ENCODE measurements at places on chromosomes 4 and X.

DNA sequence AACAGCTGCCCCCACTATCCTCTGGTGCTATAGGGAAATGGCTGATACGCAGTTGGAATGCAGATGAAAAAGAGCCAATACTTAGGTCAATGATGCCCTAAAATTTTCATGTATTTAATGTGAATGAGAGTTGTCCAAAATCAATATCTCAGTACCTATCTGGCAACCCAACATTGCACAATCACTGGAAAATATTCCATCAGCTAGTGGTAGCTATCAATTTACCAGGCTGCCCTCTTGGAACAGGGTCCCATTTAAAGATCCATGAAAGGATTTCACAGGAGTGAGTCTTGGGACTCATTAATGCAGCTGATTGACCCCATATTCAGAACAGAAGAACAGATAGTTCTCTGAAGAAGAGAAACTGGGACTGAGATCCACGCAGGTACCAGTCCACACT is 638.9 kb downstream of the SMARCA1 start:
- DNase-seq: no peak

DNA sequence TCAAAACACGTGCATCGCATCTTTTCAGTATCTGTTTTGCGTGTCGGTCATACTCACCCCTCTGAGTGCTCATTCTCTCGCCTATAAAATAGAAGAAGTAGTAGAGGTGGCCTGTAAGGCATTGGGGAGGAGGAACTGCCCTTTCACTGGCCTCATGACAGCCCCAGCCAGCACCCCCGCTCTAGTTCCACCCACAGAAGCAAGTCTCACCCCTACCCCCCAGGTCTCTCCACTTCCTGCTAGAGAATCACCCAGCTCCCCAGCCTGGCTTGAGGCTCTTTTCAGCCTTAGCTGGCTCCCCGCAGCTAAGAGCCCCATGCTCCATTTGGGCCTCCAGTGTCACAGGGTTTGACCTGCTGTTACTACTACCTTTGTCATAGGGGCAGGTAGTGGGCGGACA is 11.8 kb downstream of the HDAC6 start:
- DNase-seq: no peak

DNA sequence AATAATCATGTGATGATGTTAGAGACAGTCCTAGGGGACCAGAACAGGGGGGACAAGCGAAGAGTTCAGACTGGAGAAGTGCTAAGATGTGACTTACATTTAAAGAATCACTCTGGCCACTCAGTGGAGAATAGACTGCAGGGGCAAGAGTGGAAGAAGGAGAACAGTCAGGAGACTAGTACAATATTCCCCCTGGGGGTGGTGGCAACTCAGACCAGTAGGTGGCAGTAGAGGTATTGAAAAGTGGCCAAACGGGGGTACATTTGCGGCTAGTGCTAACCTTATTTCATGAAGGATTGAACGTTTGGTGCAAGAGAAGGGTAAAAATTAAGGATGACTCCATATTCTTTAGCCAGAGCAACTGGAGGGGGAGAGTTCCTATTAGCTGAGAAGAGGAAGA is 2.7 kb upstream of the BMX start:
- DNase-seq: no peak

DNA sequence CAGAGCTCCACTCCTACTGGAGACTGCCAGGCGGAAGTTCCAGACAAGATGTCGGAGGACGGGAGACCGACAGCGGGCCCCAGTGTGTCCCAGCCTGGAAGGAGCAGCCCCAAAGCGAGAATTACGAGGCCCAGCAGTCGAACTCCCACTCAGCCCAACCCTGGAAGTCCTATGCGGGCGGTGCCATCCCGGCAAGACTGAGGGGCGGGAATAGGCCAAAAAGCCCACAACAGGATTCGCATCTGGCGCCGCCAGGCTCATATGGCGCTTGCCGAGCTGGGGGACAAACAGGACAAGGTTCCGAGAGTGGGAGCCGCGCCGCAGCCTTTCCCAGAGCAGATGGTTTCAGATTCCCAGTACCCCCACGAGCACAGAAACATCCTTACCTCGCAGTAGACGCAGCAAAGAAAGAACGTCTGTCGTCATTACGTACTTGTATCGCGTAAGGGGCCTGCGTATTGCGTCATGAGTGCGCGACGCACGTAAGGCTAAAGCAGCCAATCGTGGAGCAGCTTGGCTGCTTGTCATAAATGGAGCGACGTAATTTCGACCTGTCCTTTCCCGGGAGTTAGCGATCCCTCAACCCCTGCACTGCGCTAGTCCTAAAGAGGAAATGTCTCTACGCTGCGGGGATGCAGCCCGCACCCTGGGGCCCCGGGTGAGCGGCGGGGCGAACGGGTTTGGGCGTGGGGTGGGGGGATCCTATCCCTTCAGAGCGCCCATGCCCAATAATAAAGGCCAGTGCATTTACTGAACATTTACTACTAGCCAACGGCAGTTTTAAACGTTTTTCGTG is at the start of the genes LIAS and RPL9:
LIAS (plus strand) TSS at position 552 of the 796 bp plus-strand sequence; CDS start at position 614, 62 bp downstream.
RPL9 (minus strand) TSS at position 418 of the 796 bp plus-strand sequence. CDS start 483 bp downstream, outside the sequence.
- DNase-seq: peak; percentile 64

- no peak for DNase-seq
These were observed 182.4 kb upstream of the CXXC4 start for GRCh38 chr4:104677116-104677515.

DNA sequence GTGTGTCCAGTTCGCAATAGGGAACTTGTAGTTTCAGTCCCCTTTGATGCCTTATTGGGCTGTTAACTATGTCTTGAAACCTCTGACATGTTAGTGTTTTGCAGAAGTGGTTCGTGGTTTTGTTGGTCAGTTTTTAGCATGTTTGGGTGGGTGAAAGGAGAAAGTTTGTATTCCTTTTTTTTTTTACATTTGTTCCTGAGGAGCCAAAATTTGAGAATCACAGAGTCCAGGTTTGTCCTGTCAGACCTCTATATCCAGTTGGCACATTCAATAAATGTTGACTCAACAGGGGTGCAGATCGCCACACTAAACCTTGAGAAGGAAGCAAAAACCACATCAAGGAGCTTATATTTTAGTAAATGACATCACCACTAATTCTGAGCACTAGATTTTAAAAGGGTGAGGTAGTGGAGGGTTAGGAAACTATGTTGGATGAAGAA is 26.2 kb downstream of the DLG3 start:
- DNase-seq: no peak

DNA sequence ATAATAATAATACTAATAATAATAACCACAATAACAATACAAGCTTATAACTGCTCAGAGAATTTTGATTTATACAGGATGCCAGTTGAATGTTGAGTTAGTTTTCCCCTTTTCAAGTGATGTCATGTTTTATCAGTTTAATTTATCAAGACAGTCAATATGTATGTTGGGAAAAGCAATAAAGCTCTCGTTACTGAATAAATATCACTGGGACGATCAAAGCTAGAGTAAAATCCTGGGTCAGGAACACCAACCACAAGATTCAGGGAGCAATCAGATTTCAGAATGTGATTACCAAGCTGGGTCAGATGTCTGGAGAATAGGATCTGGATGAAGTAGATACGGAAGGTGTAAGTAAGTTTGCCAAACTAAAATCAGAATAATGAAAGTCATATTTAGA is 179.6 kb downstream of the GRID2 start:
- no peak for DNase-seq

GRCh38 chrX:144612076-144612475 is 635.2 kb upstream of the SPANXN1 start:
- no peak for DNase-seq

DNA sequence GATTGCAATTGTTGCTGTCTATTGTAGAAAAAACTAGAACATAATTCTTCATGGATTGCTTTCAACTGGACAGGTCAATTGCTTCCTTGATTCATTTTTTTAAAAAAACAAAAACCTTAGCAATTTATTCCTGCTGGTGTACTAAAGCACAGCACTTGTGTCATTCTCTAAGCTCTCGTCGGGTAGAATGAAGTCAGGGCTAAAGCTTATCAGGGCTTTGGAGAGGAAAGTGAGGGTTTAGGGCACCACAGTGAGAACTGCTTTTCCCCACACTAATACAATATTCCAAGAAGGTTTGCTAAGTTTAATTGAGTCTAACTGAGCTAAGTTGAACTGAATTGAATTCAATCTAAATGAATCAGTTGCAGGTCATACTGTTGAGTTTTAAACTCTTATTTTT is 76.4 kb upstream of the TLR3 start:
- DNase-seq: no peak

GRCh38 chr4:77156912-77157858 is at the start of gene CCNG2:
TSS of gene CCNG2 (plus strand) at chr4:77157207. CDS start at chr4:77158533, 1,326 bp downstream.
- peak; percentile 72 for DNase-seq

DNA sequence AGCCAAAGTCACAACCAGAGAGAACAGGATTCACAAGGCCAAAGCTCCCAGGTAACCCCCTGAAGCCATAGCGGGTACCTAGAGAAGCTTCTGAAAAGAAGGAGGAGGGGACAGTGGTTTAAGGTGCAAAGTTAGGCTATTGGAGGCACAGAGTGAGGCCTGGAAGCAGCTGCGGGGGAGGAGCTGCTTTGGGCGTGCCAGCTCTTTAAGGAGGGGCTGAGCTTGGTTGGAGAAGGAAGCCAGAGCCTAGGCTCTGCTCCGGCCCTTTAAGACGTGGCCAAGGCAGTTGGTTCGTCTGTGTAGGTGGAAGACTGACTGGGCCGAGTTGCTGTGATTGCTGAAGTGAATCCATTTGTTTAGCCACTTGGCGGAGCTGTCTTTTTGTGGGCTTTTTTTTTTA is 1.5 kb downstream of the KLF8 start:
- no peak for DNase-seq

DNA sequence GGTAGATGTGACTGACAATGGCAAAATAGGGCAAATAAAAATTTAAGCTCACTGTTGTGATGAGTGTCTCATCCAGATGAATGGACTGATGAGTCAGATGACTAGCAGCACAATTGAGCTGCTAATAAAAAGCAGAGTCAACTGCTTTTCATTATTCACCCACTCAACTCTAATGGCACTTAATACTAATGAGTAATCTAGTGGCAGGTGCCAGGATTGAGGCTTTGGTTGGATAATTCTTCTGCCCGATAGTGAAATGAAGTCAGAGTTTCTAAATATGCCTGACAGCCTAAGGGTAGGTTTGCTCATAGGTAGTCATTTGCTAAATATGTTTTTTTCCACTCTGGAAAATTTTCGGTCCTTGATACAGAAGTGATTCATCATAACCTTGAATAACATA is 10.4 kb downstream of the OGT start:
- DNase-seq: no peak

DNA sequence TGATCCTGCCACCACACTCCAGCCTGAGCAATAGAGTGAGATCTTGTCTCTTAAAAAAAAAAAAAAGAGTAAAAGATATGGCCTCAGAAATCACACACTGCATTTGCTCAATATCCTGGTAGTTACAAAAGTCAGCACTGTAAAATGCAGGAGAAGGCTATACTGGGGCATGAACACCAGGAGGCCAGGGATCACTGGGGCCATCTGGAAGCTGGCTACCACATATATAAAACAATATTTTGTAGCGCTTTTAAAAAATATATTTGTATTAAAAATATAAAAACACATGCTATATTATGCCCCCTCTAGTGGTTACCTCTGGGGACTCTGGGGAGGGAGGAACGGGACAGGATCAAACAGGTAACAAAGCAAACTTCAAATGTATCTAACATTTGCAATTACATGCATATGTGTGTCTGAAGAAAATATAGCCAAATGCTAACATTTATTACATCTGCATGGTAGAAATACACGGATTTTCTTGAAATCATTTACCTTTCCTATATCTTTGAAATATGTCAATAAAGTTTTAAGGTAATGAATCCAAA is 4.0 kb downstream of the C4orf46 start:
- DNase-seq: no peak

DNA sequence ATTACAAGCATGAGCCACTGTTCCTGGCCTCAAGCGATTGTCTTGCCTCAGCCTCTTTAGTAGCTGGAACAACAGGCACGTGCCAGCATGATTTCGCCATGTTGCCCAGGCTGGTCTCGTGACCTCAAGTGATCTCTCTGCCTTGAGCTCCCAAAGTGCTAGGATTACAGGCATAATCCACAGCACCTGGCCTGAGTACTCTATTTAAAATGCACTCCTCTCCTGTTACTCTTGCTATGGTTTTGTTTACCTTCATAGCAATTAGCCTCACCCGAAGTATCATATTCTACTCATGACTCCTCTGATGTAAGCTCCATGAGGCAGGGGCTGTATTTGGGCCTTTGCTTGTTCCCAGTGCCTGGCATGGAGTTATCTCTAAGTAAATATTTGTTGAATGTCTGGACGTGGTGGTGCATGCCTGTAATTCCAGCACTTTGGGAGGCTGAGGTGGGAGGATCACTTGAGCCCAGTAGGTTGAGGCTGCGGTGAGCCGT is 92.5 kb upstream of the SLC34A2 start:
- DNase-seq: no peak

DNA sequence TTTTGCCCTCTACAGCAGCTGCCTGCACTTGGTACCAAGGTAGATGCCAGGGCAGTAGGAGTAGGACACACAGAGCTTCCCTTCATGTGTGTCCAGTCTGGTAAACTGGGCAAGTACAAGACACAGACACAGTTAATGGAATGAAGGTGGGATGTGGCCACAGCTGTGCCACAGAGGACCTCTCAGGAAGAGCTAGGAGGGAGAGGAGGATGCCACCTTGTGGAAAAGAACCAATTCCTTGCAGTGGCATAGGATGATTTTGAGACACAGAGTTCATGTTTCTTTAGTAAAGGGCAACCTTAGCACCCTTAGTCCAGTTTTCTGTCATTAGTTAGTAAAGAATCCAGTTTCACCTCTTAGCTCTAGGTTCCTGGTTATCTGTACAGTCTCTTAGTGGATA is 36.3 kb upstream of the TBC1D14 start:
- no peak for DNase-seq

GRCh38 chr4:40515398-40516293 is 114.0 kb downstream of the RBM47 start:
- DNase-seq: no peak

DNA sequence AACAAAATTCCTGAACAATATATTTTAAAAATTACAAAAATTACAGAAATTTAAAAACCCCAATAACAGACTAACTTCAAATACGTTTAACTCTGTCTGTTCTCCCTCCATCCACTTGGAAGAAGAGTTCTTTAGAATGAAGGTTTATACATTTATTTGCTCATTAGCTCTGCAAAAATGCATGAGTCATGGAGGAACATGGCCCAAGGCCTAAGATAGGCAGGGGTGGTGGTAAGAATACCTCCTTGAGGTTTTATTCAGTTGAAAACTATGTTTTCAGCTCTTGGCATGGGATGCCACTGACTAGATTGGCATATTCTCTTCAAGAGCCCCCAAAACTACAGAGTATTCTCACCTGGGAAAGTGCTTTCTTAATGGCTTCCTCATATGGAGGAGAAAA is 8.8 kb upstream of the LRRC66 start:
- no peak for DNase-seq

DNA sequence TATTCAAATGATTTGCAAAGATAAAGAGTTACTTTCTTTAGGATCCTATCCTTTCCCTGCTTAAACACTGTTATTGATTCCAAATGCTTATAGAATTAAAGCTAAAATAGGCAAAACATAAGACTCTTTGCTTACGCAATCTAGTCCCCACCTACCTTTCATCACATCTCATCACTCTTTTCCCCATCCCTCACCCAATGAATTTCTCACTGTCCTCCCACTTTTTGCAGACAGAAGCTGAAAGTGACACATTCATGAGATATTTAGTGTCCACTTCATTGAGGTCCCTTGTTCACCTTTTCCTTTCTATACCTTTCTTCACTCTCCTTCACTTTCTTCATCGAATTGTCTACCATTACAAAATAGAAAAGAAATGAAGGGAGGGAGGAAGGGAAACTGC is 424 bp downstream of the SATL1 start:
- no peak for DNase-seq

Measured in activated gamma-delta T cell (primary cell).